ENCODE measurements at places on chromosomes 1 and 21. TPM values are rescaled to one million over a fixed set of nuclear protein-coding genes. Genes with fewer than 3 reads are reported as not detected.

DNA sequence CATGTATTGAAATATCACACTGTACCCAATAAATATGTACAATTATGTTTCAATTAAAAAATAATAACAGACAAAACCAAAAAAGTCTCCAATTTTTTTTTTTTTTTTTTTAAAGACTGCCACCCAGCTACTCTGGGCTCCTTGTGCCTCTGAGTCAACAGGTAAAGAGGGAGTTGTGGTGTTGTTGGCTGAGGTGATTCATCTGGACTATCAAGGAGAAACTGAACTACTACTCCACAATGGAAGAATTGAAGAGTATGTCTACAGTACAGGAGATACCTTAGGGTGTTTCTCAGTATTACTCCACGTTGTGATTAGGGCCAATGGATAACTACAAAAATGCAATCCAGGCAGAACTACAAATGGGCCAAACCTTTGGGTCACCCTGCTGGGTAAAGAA lies 67.9 kb downstream of the SCMH1 start:
- DNase-seq = no peak

DNA sequence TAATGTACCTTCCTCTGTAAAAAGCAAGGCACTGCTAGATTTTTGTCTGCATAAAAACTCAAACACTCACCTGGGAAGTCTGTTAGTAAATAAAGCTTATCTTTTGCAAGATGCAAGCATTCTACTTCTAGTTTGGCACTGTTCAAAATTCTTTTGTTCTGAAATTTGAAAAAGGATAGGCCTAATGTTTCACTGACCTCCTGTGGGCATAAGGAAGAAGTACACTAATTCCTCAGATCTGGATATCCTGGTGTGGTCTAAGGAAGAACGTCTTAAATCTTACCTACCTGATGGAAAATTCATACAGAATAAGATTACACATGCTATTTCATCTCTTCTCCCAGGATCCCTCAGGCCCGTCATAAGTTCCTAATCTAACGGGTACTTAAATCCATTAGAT lies 93.5 kb upstream of the CAMK1G start:
- peak; percentile 16 for DNase-seq

The CYP4Z1 gene
- total RNA-seq = not detected

GRCh38 chr1:31981972-31982371 lies 31.7 kb upstream of the KHDRBS1 start:
- no peak for DNase-seq

GRCh38 chr1:28501925-28502324 lies 3.9 kb upstream of the RCC1 start:
- DNase-seq = no peak

GRCh38 chr1:9429342-9429711 lies 109.9 kb upstream of the SLC25A33 start:
- no peak for DNase-seq

- DNase-seq = no peak
Observed at GRCh38 chr21:41545500-41546359, 37.8 kb upstream of the TMPRSS2 start.

DNA sequence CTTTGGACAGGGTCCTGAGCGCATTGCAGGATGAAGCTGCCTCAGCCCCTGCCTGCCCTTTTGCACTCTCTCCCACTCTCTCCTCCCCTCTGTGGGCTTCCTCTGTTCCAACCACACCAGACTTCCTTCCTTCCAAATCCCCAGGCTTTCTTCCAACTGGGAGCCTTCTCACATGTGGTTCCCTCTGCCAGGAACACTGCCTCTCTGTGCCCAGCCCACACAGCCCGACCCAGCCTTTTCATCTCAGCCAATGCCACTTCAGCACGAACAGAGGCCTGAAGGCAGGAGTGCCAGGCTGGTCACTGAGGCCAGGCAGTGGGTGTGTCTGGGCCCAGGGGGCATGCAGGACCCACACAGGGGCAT lies 5.9 kb downstream of the SELENON start:
- DNase-seq = peak; percentile 79

- DNase-seq = no peak
Observed at GRCh38 chr1:230948903-230949302, 29.8 kb downstream of the TTC13 start.

- no peak for DNase-seq
Observed at GRCh38 chr1:118995312-118996016, 7.3 kb upstream of the TBX15 start.

The ERICH3 gene
- not detected for total RNA-seq

- DNase-seq = peak; percentile 38
Observed at GRCh38 chr1:185045814-185046492, 595 bp downstream of the RNF2 start.

The CFAP141 gene
- not detected for total RNA-seq

- DNase-seq = peak; percentile 70
Observed at GRCh38 chr1:218080863-218081262, 204.2 kb upstream of the RRP15 start.

DNA sequence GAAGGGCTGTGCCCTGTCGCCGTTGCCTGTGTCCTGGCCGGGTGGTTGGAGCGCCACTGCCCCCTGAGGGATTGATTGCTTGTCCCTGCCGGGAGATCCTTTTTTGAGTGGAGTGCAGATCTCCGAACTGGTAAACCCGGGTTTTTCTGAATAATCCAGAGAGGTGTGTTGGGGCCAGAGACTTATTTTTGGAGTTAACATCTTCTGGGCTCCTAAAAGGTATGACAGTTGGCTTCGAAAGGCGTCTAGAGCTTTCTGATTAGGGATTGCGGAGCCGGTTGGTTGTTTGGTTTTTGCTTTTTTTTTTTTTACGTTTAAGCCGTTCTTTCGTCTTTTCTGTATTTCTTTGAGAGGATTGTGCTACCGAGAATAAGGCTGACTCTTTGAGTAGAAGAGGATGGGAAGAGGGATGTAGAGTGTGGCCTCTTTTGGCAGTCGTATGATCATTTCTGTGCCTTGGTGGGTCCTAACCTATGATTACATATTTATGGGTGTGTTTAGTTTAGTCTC lies 756 bp downstream of the RLF start:
- DNase-seq = no peak

The ZBTB18 gene
- 0.74 TPM for total RNA-seq

GRCh38 chr1:246165826-246166709 lies 341.0 kb downstream of the SMYD3 start:
- no peak for DNase-seq

DNA sequence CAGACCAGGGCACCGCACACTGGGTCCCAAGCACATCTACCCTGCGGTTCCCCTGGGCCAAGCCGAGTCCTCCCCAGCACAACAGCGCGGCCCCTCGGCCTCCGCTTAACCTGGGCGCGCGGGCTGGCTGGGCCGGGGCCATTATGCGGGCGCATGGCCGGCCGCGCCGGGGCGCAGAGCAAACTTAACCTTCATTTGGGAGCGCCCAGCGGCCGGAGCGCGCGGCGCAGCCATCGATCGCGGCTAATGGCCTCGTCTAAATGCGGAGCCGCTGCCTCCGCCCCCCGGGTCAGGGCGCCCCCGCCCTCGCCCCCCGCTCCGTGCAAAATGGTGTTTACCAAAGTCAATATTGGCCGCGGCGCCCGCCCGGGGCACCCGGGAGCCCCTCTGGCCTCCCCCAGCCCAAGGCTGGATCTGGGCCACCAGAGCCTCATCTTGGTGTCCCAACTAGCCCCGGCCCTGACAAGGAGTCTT lies 272.1 kb downstream of the TRABD2B start:
- DNase-seq = no peak

DNA sequence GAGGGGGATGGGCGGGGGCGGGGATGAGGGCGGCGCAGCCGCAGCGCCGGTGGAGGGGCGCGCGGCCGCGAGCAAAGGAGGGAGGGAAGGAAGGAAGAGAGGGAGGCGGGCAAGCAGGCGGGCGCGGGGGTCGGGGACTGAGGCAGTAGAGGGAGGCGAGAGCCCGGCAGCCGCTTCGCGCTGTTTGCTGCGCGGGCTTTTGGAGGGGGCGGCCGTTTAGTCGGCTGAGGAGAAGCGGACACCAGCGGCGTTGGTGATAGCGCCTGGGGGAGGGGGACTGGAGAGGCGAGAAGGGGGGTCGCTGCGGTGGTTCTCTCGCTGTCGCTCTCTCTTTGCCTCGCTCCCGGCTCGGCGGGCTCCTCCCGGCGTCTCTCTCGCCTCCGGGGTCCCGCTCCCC lies at the start of gene HS2ST1:
HS2ST1 (plus strand) TSS at position 35 of the 397 bp plus-strand sequence.
- no peak for DNase-seq

- DNase-seq = no peak
Observed at GRCh38 chr1:178998295-178998694, 27.4 kb upstream of the FAM20B start.

DNA sequence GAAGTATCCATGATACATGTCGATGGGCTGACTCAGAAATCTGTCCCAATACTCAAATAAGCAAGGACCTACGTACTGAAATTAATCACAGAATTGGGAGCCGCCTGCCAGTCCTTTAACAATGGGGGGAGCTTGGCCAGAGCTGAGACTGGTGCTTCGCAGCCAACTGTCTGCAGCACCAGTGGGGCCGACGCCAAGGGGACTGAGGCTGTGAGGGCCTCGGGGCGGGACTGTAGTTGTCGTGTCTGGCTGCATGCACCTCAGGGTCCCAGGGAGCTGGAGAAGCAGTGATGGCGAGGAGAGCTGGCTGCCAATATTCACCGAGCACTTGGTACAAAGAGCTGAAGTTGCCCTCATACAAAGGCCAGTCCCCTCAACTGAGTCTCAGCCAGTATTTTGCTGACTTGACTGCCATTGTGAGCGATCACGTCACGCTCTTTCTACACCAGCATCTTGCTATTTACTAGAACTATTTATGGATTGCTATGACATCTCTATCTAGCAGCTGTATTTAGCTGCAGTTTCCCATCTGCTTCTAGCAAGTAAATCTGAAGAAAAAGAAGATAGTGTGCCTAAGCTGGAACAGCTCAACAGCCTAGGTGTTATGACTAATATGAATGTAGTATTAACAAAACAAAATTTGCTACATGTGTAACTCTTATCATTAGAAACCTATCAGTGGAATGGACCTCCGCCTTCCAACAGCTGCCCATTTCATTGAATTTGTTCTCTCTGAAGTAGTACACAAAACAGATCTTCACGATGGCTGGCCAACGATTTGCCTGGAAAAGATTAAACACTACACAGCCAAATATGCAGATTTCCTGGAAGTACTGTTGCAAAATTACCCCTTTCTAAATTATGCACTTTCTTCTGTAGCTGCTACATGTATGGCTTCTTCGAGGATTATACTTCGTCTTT lies 29.1 kb downstream of the EVI5 start:
- peak; percentile 38 for DNase-seq

The RNF186 gene
- total RNA-seq = not detected

DNA sequence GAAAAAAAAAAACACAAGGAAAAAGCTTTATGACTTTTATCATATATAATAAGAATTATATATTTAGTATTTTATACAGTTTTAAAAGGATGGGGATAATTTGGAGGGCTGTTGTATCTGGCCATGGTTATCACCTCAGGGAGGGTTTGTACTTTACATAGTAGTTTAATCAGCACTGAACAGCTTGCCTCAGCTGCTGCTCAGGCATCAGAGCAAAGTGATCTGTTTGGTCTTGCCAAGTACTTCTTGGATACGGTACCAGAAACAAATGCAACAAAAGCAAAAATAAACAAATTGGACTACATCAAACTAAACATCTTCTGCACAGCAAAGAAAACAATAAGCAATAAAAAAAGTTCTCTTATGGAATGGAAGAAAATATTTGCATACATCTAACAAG lies 2.6 kb upstream of the SPTA1 start:
- peak; percentile 12 for DNase-seq

- DNase-seq = no peak
Observed at GRCh38 chr21:26795412-26795805, 49.8 kb downstream of the ADAMTS1 start.

DNA sequence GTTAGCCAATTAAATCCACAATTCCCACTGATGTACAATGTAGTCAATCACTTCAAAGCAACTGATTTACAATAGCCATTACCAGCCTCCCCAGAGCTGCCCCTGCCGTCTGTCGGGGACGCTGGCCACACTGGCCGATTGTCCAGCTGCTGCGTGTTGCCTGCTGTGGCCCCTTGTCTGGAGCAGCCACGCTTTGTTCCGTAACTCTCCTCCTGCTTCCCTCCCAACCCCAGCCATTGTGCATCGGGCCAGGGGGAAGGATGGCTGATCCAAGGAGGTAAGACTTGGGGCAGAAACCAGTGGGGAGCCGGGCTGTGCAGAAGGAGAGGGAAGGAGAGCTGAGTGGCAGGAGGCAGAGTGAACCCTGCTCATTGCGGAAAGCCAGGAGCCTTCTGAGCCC lies 83.6 kb upstream of the LYST start:
- no peak for DNase-seq

The NRDC gene
- 113 TPM for total RNA-seq

Measured in G401 (cell line).